Spinal cord (tissue), 10 donors: ENCODE measurements at places on chromosomes 5 and 9. TPM values are rescaled to one million over a fixed set of nuclear protein-coding genes. Genes with fewer than 3 reads are reported as not detected.

SPINK13 gene
- total RNA-seq = not detected

CDH6 gene
- total RNA-seq = 50.9 TPM

CCDC187 gene
- 0.33 TPM for total RNA-seq

GPRIN1 gene
- 14.7 TPM for total RNA-seq

CCL27 gene
- 0.66 TPM for total RNA-seq

ACOT12 gene
- 3.8 TPM for total RNA-seq

SGCD gene
- 32.5 TPM for total RNA-seq

ZDHHC11 gene
- 14.3 TPM for total RNA-seq

SARDH gene
- 6.9 TPM for total RNA-seq

DNA sequence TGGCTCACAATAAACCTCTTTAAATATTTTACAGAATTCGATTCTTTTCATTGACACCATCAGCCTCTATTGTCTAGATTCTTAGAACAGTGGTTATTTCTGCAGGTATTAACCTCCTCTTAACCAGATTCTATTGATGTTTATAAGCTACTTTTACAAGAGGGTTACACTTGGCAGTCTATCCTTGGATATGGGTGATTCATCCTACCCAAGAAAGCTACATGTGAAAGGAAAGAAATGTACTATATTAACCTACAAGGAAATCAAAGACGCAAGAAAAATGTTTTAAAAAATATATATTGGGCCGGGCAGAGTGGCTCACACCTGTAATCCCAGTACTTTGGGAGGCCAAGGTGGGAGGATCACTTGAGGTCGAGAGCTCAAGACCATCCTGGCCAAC is 16.7 kb downstream of the SLC25A25 start:
- no peak overlapping the region for H3K4me3 ChIP-seq
- no peak overlapping the region for H3K27ac ChIP-seq
- no peaks in the 10 kb centered on the region for H3K27me3 ChIP-seq
- H3K36me3 ChIP-seq = peaks cover 6% of the 10 kb centered on the region
- no peak for DNase-seq

GRCh38 chr5:81925009-81925408 is 46.8 kb upstream of the ATG10 start:
- no peaks in the 10 kb centered on the region for H3K36me3 ChIP-seq
- DNase-seq = no peak
- H3K4me3 ChIP-seq = no peak overlapping the region
- H3K4me1 ChIP-seq = peaks cover 3% of the 10 kb centered on the region
- peaks cover 3% of the 10 kb centered on the region for H3K27me3 ChIP-seq

GRCh38 chr9:83765376-83765775 is 52.2 kb downstream of the GKAP1 start:
- no peak overlapping the region for H3K4me3 ChIP-seq
- DNase-seq = no peak
- H3K27ac ChIP-seq = no peak overlapping the region

DNA sequence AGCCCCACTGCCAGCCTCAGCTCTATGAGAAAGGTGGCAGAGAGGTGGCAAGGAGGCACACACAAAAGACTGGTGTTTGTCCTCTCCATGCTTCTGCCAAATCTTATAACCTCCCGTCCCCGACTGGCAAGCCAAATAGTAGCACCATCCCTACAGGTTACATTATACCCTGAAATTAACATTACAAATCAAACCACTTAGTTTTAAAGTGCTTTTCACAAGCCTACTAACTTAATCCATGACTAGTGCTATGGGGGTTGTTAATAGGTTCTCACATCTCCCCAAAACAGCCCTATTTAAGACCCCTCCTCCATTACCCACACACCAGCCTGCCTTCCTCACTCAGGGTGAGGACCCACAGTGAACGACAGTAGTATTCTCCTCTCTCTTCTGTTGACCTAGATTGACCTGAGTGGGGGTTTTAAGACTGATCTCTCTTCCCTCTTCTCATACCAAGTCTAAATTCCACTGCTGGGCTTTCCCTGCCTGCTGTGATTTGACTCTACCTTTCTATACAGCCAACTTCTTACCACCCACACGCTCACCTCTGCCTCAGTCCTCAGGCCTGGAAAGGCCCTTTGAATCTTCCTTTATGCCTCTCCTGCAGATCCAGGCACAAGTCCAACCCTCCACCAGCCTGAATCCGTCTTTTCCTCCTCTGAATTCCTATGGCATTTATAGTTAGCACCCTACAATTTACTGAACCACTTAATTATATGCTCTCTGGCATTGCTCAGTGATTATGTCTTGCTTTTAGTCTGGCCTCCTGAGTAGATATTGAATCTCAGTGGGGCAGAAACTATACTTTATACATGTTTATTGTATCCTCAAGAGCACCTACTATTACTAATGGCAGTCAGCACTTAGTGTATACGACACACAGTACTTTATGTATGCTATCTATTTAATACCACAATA is 116.1 kb downstream of the TMEM174 start:
- H3K36me3 ChIP-seq = no peaks in the 10 kb centered on the region
- H3K4me1 ChIP-seq = peaks cover 9% of the 10 kb centered on the region
- no peak for DNase-seq

DNA sequence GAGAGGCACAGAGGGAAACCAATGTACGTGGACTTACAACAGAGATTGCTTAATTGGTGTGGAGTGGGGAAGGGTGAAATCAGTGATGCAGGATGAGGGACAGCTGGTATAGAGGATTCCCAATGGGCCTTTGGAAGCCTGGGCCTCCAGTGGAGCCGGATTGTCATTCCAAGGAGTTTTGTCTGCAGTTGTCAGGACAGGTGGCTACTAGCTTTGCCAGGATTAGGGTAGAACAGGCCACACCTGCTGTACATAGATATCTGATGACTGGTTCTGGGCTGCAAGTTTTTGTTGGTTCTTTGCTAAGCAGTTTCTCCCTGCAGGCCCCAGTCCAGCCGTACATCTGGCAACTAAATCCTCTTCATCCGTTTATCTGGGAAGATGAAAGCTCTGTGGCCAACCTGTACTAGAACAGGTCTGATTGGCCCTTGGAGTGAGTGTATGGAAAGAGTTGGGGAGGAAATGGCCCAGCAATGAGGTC is 4.2 kb downstream of the SKP2 start:
- no peak overlapping the region for H3K4me3 ChIP-seq
- peaks cover 10% of the 10 kb centered on the region for H3K4me1 ChIP-seq
- DNase-seq = no peak
- no peaks in the 10 kb centered on the region for H3K27me3 ChIP-seq

- H3K27ac ChIP-seq = no peak overlapping the region
- H3K4me3 ChIP-seq = no peak overlapping the region
- no peaks in the 10 kb centered on the region for H3K27me3 ChIP-seq
- no peaks in the 10 kb centered on the region for H3K4me1 ChIP-seq
- H3K36me3 ChIP-seq = no peaks in the 10 kb centered on the region
- no peak for DNase-seq
Measured at GRCh38 chr9:37309136-37309535, 113.4 kb upstream of the GRHPR start.

DNA sequence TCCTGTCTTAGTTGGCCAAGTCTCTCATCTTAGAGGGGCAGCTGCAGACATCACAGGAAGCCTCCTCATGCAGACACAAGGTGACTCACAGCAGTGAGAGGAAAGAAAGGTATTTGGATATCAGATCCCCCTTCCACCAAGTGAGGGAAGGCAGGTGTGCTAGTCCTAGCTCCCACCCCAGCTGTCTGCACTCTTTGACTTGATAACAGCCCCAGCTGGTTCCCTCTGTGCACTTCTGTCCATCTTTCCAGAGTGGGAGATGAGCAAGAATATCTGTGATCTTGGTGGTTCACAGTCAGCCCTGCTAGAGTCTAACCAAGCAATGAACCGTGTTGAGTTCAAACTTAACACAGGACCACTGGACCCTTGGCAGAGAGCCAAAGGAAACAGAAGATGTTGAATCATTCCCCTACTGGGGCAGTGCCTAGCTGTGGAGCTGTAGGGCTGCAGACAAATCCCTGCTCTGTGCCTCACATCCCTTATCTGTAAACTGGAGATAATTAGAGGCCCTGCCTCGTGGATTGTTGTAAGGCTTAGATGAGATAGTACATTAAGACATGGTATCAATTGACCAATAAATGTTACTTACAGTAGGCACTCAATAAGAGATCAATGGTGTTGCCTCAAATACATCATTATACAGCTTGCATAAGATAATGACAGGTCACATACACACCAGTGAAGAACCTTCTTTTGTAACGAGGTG is 39.1 kb downstream of the SH3RF2 start:
- no peak overlapping the region for H3K27ac ChIP-seq
- no peaks in the 10 kb centered on the region for H3K4me1 ChIP-seq
- no peaks in the 10 kb centered on the region for H3K36me3 ChIP-seq
- no peak for DNase-seq

DNA sequence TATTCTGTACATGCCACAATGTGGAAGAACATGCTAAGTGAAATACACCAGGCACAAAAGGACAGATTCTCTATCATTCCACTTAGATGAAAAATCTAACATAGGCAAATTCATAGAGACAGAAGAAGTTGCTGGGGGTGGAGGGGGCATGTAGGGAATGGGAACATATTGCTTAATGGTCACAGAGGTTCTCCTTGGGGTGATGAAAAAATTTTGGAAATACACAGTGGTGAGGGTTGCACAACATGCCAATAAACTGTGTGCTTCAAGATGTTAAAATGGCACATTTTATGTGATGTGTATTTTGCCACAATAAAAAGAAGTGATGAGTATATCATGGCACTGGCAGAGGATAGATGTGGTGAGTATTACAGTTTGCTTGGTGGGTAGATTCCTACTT is 111.9 kb downstream of the SUSD1 start:
- H3K27me3 ChIP-seq = no peaks in the 10 kb centered on the region
- DNase-seq = no peak
- peaks cover 5% of the 10 kb centered on the region for H3K36me3 ChIP-seq
- no peak overlapping the region for H3K4me3 ChIP-seq
- H3K4me1 ChIP-seq = no peaks in the 10 kb centered on the region

GRCh38 chr5:132065951-132066701 is 5.7 kb downstream of the IL3 start:
- no peak overlapping the region for H3K4me3 ChIP-seq
- no peaks in the 10 kb centered on the region for H3K27me3 ChIP-seq
- H3K4me1 ChIP-seq = peaks cover 3% of the 10 kb centered on the region
- no peaks in the 10 kb centered on the region for H3K36me3 ChIP-seq
- DNase-seq = no peak
- no peak overlapping the region for H3K27ac ChIP-seq

DNA sequence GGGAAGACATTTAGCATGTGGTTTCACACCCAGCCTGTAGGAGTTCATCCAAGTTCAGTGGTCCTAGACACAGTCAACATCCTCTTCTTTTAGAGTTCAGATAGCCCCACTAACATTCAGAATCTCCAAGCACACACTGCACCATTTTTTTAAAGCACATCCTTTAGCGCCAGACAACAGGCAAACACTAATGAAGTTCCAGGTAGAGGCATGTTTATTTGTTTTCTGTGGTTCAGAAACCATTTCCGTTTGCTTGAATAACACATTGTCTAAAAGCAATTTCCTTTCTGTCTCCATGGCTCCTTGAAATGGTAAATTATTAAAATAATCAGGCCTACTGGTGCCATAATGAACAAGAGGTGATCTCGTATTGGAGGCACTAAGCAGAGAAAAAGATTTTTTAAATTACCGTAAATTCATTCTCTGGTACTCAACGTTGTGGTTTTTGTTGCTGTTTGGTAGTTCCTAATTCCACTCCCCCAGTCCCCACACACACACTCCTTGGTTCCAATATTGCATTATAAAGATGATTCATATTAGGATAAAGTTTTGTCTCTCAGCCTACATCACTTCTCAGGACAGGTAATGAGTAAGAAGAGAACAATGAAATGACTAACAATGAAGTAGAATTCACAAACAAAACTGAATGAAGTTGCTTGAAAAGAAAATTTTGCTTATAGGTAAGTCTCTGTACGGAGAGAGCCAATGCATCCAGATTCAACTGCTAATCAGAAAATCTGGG is 153.1 kb downstream of the PCSK1 start:
- no peaks in the 10 kb centered on the region for H3K4me1 ChIP-seq
- no peak overlapping the region for H3K27ac ChIP-seq
- no peaks in the 10 kb centered on the region for H3K27me3 ChIP-seq
- no peak for DNase-seq
- H3K4me3 ChIP-seq = no peak overlapping the region

DNA sequence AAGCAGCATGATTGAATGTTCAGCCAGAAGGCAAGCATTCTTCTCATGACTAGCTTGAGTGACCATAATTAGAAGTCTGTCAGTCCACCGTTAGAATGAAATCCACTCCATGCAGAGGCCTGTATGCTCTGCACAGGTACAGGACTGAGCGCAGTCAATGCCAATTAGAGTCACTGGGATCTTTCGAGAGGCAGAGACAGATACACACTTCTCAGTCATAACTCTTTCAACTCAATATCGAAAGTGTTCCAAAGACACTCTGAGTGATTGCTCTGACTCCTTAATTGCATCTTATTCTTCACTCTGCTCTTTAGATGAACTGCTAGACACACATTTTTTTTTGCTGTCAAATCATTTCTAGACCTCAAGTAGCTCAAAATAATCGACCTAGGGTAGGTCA is 203.6 kb downstream of the GABRB2 start:
- H3K4me1 ChIP-seq = no peaks in the 10 kb centered on the region
- no peak for DNase-seq
- H3K27ac ChIP-seq = no peak overlapping the region
- no peak overlapping the region for H3K4me3 ChIP-seq
- H3K36me3 ChIP-seq = no peaks in the 10 kb centered on the region
- no peaks in the 10 kb centered on the region for H3K27me3 ChIP-seq

GRCh38 chr5:157459715-157460599 is at the start of gene NIPAL4:
Gene NIPAL4, plus strand, starts transcription at chr5:157460213. Its CDS starts 108 bp downstream, at chr5:157460321.
- peaks cover 22% of the 10 kb centered on the region for H3K27me3 ChIP-seq
- no peak within 1 kb of the TSS for H3K27ac ChIP-seq
- H3K4me1 ChIP-seq = peaks cover 14% of the 10 kb centered on the region
- DNase-seq = no peak
- H3K36me3 ChIP-seq = no peaks in the 10 kb centered on the region

DNA sequence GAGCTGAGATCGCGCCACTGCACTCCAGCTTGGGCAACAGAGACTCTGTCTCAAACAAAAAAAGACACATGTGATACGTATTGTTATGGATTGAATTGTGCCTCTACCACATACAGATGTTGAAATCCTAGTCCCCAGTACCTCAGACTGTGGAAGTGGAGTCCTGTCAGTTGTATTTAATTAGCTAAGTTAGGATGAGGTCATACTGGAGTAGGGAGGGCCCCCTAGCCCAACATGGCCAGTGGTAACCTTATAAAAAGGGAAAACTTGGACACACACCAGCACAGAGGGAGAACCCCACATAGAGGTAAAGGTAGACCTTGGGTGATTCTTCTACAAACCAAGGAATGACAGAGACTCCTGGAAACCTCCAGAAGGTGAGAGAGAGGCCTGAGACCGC is 119.8 kb downstream of the GADD45G start:
- peaks cover 2% of the 10 kb centered on the region for H3K27me3 ChIP-seq
- H3K4me1 ChIP-seq = no peaks in the 10 kb centered on the region
- H3K36me3 ChIP-seq = no peaks in the 10 kb centered on the region
- no peak overlapping the region for H3K27ac ChIP-seq
